NCI-H1417 treated with DMSO at 0.1 percent for 48 hours (cell line): ENCODE measurements at places on chromosomes 2 and 18.

GRCh38 chr2:151922845-151923666, 94.8 kb upstream of the ARL5A start:
- no peak for DNase-seq

- DNase-seq, result no peak
These were observed 155.1 kb downstream of the TRIB2 start for GRCh38 chr2:12871694-12872315.

DNA sequence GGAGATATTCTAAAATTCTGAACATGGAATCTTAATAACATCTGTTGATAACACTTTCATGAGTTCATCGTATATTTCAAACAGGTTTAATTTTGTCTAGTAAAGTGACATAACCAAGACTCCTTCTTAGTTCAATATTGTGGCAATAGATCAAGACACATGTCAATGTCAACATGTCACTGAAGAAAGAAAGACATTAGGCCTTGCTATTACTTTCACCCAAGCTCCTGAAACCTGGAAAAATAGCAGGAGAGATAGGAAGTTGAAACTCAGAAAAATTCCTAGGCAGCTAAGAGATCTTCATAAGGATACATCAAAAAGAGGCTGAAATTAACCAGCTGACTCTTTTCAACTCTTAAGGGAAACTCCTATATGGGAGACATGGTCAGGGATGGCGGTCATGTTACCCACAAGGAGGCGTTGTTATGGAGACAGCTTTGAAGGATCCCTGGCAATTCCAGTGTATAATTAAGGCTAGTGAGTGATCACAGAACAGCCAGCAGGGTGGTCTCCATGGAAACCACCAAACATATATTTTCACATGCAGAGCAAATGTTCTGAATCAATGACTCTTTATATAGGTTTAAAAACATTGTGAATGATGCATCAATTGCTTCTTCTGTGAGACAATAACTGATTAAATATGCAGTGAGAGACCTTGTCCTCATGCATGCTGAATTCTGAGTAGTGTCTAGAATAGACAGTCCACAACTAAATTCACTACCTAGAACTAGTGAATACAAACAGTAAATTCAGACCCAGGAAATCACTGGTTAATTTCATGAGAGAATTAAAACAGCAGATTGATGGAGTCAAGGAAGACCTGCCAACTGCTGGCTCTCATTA, 115.3 kb upstream of the RIOK3 start:
- peak; percentile 82 for DNase-seq

GRCh38 chr2:170503563-170503962, 211.6 kb upstream of the SP5 start:
- no peak for DNase-seq

DNA sequence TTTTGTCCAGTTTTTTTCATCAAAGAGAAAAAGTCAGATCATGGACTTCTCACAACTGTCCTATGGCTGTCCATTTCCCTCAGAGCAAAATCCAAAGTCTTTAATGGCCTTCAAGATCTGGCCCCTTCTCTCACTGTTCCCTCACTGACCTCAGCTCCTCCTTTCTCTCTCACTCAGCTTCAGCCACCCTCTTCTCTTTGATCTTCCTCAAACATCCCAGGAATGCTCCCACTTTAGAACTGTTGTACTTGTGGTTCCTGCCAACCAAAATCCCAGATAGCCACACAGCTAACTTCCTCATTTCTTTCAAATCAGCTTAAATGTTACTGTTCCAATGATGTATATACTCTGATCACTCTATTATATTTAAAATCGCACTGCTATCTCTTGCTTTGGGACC, 82.9 kb downstream of the NUP35 start:
- no peak for DNase-seq

DNA sequence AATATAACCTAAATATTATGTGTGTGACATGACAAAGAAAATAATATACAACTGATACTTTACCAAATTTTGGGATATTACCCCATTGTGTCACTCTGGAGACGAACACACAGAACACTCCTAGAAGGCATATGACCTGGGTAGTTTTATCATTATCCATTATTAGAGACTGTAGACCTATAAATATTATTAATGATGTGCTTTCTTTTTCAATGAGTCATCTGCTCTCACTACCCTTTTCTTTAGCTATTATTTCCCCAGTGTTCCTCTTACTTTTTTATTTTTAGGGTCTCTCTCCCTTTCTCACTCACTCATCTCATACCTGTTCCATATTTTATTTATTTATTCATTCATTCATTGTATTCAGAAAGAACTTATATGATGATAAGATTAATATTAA, 143.3 kb upstream of the ITGA4 start:
- DNase-seq, result no peak

- no peak for DNase-seq
These were observed 252.4 kb downstream of the FSIP2 start for GRCh38 chr2:185990861-185991525.

GRCh38 chr2:44635725-44636124, 274.0 kb downstream of the CAMKMT start:
- no peak for DNase-seq

DNA sequence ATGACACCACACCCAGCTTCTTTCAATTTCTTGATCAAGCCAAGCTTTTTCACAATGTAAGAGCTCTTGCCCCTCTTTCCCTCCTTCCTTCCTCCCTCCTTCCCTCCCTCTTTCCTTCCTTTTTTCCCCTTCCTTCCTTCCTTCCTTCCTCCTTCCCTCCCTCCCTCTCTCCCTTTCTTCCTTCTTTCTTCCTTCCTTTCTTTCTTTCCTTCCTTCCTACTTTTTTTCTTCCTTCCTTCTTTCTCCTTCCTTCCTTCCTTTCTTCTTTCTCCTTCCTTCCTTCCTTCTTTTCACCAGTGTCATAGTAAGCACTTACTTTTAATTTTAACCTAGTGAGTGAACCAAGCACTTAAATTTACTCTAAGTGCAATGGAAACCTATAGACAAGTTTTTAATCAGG, 21.2 kb upstream of the PSME4 start:
- DNase-seq, result no peak

DNA sequence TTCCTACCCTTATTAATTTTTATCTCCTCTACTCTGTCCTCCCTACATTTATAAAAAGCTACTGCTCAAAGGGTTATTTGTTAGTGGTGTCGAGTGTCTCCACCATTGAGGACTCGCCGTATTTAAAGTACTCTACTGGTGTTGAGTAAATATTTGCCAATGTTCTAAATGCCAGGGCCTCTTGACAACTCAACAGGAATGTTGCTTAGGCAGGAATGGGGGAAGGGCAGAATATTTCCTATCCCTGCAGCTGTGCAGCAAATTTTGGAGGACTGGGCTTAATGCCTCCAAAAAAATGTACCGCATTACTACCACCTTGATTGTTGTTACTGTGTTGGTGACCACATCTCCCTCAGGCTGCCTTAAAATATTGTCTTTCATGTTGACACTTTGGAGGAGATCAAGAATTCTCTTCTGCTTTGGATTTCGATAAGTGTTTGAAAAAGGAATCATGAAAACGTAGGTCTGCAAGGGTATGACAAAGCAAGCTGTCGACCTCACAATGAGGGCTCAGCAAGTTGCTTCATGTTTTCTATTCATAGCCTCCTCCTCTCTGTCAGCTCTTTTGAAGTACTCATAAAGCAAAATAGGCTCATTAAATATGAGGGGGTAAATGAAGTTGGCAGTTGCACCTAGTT, 84.3 kb downstream of the EFEMP1 start:
- peak; percentile 94 for DNase-seq

- no peak for DNase-seq
These were observed 29.9 kb downstream of the LYPD6B start for GRCh38 chr2:149068225-149068995.

DNA sequence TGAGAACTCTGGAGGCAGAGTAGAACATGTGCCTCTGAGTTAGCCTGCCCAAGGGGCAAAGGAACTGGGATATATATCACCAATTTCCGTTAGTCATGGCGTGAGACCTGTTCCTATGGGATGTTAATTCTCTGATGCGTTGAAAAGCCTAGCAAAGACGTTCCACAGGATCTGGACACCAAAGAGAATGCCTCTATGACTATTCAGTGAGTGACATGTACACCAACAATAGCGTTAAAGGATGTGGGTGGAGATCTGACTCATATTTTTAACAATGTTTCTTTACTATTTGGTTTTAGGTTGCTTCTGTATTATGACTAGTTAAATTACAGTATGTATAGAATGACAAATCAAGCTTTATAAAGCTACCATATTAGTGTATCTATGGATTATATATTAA, 320.9 kb upstream of the MC4R start:
- no peak for DNase-seq

GRCh38 chr2:74554820-74555531, 456 bp downstream of the DOK1 start:
- no peak for DNase-seq

DNA sequence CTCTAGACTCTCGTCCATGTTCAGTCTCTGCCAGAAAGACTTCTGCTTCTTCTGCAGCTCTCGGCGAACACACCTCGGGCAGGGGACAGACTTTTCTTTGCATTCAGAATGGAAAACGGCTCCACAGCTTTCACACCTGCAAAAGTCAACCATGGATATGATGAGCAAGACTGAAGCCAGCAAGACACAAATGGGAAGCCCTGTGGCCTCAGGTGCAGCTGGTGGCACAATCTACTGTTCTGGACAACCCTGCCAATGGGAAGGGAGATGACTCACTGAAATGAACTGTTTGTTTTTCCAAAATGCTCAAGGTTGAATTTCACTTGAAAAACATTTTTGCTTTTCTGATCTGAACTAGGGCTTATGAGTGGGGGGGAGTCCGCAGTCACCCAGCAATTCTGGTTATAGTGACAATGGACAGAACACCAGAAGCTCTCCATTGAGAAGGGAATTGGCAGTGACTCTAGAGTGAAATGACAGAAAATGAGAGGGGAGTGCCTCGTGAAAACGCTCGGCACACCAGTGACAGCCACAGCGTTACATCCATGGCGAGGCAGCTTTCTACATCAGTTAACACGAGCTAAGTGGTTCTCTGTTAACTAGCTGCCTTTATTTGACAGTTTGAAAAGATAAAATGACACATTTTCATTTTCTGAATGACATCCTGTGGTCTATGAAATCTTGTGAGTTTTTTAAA, 58.8 kb upstream of the FZD5 start:
- DNase-seq, result no peak

DNA sequence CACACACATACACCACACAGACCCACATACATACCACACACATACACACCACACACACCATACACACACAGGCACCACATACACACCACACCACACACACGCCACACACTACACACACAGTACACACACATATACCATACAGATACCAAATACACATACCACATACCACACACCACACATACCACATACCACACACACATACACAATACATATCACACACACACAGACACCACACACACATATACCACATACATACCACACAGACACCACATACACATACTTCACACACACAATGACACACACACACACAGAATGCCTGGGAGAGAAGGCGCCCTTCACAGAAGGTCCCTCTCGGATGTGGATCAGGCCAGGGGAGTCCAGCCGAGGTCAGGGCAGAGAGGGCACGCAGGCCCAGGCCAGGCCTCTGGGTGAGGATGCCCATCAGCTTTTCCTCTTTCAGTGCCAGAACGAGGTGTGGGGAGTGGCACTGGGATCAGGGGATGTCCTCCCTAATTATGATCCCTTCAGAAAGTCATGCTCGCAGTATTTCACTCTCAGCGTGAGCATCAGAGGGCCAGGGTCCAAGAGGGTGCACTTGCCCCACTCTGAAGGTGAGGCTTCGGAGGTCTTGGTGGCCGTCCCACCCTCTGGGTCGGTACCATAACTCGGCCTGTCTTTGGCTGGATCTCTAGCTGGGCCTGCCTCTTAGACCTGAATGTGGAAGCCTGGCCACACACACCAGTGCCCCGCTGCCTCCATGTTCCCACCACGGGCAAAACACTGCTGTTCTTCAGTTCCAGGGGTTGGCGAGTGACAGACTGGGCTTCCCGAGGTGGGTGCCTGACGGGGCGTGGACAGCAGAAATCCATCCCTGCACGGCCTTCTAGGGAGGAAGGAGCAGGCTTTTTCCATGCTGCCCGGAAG, 70.6 kb upstream of the ODC1 start:
- DNase-seq, result no peak

DNA sequence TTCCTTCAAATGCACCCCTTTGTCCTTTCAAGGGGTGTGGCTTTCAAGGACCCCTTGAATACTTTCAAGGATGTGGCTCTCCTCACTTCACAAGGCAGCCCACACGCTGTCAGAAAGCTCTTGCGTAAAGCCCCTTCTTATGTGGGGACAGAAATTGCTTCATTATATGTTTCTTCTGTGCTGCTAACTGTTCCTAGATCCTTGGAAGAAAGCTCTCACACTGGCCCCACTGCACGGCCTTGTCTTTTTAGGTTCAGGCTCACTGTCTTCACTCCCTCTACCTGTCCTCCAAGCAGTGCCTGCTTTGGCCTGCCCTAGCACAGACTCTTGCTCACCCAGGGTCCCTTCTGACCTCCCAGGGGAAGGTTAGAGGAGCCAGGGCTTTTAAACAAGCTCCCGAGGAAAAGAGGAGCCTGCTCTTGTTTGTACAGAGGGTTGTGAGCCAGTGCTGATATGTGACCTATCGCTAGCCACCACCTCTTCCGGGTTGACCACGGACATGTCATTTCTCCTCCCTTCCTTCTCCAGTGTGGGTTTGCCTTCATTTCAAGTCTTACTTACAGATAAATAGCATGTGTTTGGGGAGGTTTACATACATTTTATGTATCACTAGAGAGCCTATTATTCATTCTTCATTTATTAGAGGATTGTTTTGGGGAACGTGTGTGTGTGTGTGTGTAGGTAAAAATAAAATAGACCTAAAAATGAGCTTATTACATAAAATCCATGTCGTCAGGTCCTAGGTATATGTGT, 94.7 kb downstream of the RTN4 start:
- DNase-seq, result no peak

DNA sequence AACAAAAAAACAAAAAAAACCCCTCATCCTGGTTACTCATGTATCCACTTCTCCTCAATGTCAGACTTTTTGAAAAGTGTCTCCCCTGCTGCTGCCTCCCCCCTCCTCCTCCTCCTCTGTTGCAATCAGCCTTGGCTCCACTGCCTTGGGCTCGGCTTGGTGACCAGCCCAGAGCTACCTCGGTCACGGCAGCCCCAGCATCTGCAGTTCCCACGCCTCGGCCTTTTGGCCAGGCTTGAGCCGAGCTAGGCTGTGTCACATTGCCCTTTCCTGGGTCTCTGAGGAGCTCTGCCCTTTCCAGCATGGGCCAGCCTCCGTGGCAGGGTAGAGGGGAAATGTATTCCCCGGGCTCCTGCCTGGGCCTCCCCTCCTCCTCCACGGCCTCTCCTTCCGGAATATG, 22.7 kb upstream of the INHBB start:
- DNase-seq, result no peak

- DNase-seq, result no peak
These were observed 22.5 kb downstream of the GYPC start for GRCh38 chr2:126678269-126679065.
